ENCODE measurements at places on chromosomes 5 and 9. TPM values are rescaled to one million over a fixed set of nuclear protein-coding genes. Genes with fewer than 3 reads are reported as not detected.

The ADGRV1 gene
- total RNA-seq = 0.16 TPM

The MARCHF11 gene
- total RNA-seq = not detected

The LCN10 gene
- total RNA-seq = 9.2 TPM

The ADGRD2 gene
- total RNA-seq = not detected

The SLC36A3 gene
- total RNA-seq = not detected

The NME5 gene
- total RNA-seq = 0.71 TPM

The ABLIM3 gene
- total RNA-seq = 190 TPM

The TERT gene
- not detected for total RNA-seq

The GRM6 gene
- not detected for total RNA-seq

The C5orf34 gene
- total RNA-seq = 1.2 TPM

The PIP5KL1 gene
- 2.2 TPM for total RNA-seq

The SLC6A3 gene
- total RNA-seq = not detected

The CD14 gene
- total RNA-seq = 224 TPM

The MARVELD2 gene
- 0.58 TPM for total RNA-seq

The EXOSC3 gene
- 33.2 TPM for total RNA-seq

The OSMR gene
- 141 TPM for total RNA-seq

The ARL14EPL gene
- not detected for total RNA-seq

The TNFSF8 gene
- total RNA-seq = 4.6 TPM

The DND1 gene
- total RNA-seq = 1.00 TPM

The RLN2 gene
- total RNA-seq = not detected

The NR2F1-AS1 gene
- 23.2 TPM for total RNA-seq

The MVB12B gene
- total RNA-seq = 22.2 TPM

The KCNT1 gene
- total RNA-seq = 0.06 TPM

The CBY3 gene
- total RNA-seq = not detected

The TSC1 gene
- 36.3 TPM for total RNA-seq

The RANBP3L gene
- total RNA-seq = not detected

The ZNF622 gene
- 26.6 TPM for total RNA-seq

The IL5 gene
- not detected for total RNA-seq

The DRD1 gene
- total RNA-seq = 1.1 TPM

The KIF12 gene
- total RNA-seq = 0.84 TPM

The PLCXD3 gene
- 2.4 TPM for total RNA-seq

The ANKRD18B gene
- not detected for total RNA-seq

The CCDC152 gene
- 0.45 TPM for total RNA-seq

The PPP1R26 gene
- total RNA-seq = 10.6 TPM

The SQSTM1 gene
- total RNA-seq = 600 TPM

The MZB1 gene
- 0.61 TPM for total RNA-seq

The OR1Q1 gene
- not detected for total RNA-seq

The CER1 gene
- not detected for total RNA-seq

The RMI1 gene
- 3.6 TPM for total RNA-seq

The PCDHGA3 gene
- total RNA-seq = 2.2 TPM

The FABP6 gene
- not detected for total RNA-seq

The IFNA13 gene
- not detected for total RNA-seq

The TMC1 gene
- 0.48 TPM for total RNA-seq

The C5orf46 gene
- not detected for total RNA-seq

The PCDHA10 gene
- 1.8 TPM for total RNA-seq

The SPINK9 gene
- total RNA-seq = not detected
